Fibroblast of lung (primary cell): ENCODE measurements at places on chromosomes 16 and 17. TPM values are rescaled to one million over a fixed set of nuclear protein-coding genes. Genes with fewer than 3 reads are reported as not detected.

- no peaks in the 10 kb centered on the region for H3K27me3 ChIP-seq
- no peak overlapping the region for H3K4me3 ChIP-seq
- peaks cover 46% of the 10 kb centered on the region for H3K36me3 ChIP-seq
- H3K4me1 ChIP-seq, result no peaks in the 10 kb centered on the region
- no peak for DNase-seq
- no peak overlapping the region for H3K27ac ChIP-seq
These were observed 8.6 kb downstream of the COG1 start for GRCh38 chr17:73201215-73202069.

DNA sequence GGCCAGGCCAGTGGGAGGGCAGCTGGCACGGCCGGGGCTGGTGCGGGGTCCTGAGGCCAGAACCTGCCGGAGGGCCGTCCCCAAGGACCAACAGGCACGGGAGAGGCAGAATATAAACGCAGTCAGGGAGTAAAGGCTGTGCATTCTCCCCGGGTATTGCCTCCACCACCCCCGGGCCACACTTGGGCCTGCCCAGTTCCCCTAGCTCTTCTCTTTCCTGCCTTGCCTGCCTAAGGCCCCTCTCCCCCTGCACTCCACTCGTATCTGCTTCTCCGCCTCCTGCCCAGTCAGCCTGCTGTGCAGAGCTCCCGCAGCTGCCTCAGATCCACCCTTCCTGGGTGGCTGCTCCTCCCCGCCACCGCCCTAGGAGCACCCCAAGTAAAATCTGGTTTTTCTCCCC lies 5.0 kb upstream of the RPH3AL start:
- H3K27me3 ChIP-seq, result no peaks in the 10 kb centered on the region
- H3K4me3 ChIP-seq, result no peak overlapping the region
- DNase-seq, result no peak
- H3K36me3 ChIP-seq, result no peaks in the 10 kb centered on the region
- no peak overlapping the region for H3K27ac ChIP-seq
- no peaks in the 10 kb centered on the region for H3K4me1 ChIP-seq

DNA sequence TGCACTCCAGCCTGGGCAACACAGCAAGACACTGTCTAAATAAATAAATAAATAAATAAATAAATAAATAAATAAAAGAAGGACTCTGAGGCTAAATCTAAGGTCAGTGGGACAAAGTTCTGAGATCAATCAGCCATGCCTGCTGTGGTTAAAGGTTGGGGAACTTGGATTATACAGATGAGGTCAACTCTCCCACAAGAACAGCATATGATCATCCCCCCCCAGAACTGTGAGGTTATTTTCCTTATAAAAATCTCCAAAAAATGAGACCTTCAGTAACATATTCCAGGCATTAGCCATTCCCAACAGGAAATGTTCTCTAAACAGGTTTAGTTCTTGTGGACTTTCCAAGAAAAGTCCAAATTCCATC lies 90.3 kb downstream of the C16orf95 start:
- H3K27me3 ChIP-seq, result no peaks in the 10 kb centered on the region
- H3K4me3 ChIP-seq, result no peak overlapping the region
- H3K36me3 ChIP-seq, result no peaks in the 10 kb centered on the region
- H3K27ac ChIP-seq, result peak overlapping the region; percentile 71
- DNase-seq, result no peak

DNA sequence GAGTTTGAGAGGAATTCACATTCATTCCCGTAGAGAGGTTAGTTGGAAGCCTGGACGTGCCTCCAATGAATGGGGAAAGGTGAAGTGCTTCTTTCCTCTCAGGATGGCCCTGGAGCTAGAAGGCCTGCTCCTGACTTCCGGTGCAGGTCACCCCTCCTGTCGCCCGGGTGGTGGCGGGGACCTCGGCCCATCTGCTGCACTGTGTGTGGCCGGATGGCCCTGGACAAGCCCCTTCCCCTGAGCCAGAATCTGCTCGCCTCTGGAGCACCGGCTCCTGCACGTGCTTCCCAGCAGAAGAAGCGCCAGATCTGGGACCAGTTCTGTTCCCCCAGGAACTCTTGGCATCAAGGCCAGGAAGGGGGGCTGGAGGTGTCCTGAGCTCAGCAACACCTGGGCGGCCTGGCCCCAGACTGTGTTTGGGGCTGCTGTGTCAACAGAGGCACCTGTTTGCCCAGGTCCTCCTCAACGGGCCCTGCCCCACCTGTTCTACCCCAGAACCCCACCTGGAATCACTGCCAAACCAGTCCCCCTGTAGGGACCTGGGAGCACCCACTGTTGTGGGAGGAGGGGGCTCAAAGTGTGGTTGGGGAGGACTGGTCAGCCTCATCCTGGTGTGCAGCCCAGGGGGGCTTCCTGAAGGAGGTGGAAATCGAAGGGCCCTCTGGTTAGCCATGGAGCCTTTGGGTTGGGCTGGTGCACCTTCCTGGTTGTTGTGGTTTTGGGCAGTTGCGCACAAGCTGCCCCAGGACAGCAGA lies 5.1 kb upstream of the PERCC1 start:
- H3K4me1 ChIP-seq, result no peaks in the 10 kb centered on the region
- DNase-seq, result no peak
- H3K27ac ChIP-seq, result no peak overlapping the region
- H3K36me3 ChIP-seq, result no peaks in the 10 kb centered on the region
- no peak overlapping the region for H3K4me3 ChIP-seq
- no peaks in the 10 kb centered on the region for H3K27me3 ChIP-seq

GRCh38 chr16:72677662-72678447 lies 370.1 kb downstream of the ZFHX3 start:
- no peak overlapping the region for H3K27ac ChIP-seq
- no peaks in the 10 kb centered on the region for H3K27me3 ChIP-seq
- DNase-seq, result peak; percentile 74
- no peaks in the 10 kb centered on the region for H3K36me3 ChIP-seq
- H3K4me1 ChIP-seq, result no peaks in the 10 kb centered on the region

EVPL gene
- total RNA-seq, result not detected in 2 replicates

MGAT5B gene
- 0.17 and 0.26 TPM in 2 replicates for total RNA-seq

SHBG gene
- total RNA-seq, result 0.26 and 0.33 TPM in 2 replicates

CLEC3A gene
- not detected in 2 replicates for total RNA-seq

RHBDL3 gene
- total RNA-seq, result 0.17 and 0.26 TPM in 2 replicates
